Activated CD8-positive, alpha-beta memory T cell treated with anti-CD3 and anti-CD28 coated beads, Interleukin-2, amount 10 ng/mL, durations not matched to agents 7 days and 5 days (primary cell): ENCODE measurements at places on chromosomes 13 and 19. TPM values are rescaled to one million over a fixed set of nuclear protein-coding genes. Genes with fewer than 3 reads are reported as not detected.

- H3K4me1 ChIP-seq: peaks cover 6% of the 10 kb centered on the region
- H3K27me3 ChIP-seq: no peaks in the 10 kb centered on the region
- H3K27ac ChIP-seq: no peak overlapping the region
- DNase-seq: no peak
- H3K4me3 ChIP-seq: no peak overlapping the region
Observed at GRCh38 chr13:28161370-28161769, 23.0 kb downstream of the PAN3 start.

DNA sequence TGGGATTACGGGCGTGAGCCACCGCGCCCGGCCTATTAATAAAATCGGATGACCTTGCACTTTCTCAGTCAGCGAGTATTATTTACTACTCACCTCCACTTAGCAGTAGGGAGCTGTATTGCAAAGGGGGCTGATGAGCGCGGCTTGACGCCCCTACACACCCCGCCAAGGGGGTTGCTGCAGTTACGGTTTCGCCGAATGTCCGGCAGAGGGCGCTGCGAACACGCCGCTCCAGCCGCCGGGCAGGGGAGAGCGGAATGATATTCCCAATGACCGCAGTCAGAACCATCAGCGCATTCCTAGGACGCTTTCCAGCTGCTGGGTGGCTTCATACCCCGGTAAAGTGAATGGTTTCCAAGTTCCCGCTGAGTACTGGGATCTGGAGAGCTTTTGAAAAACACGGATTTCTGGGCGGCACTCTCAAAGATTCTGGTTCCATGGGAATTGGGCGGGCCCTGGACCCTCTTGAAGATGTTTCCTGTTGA lies 30.0 kb upstream of the TPT1 start:
- H3K4me3 ChIP-seq: no peak overlapping the region
- H3K27ac ChIP-seq: no peak overlapping the region
- peaks cover 35% of the 10 kb centered on the region for H3K4me1 ChIP-seq
- peak; percentile 55 for DNase-seq

- H3K4me1 ChIP-seq: peaks cover 35% of the 10 kb centered on the region
- H3K4me3 ChIP-seq: no peak overlapping the region
- DNase-seq: no peak
- H3K27ac ChIP-seq: no peak overlapping the region
Observed at GRCh38 chr19:45879055-45879454, 6.9 kb downstream of the IRF2BP1 start.

- H3K27ac ChIP-seq: peak overlapping the region; percentile 83
- H3K4me3 ChIP-seq: peak overlapping the region; percentile 9
- no peaks in the 10 kb centered on the region for H3K27me3 ChIP-seq
- DNase-seq: peak; percentile 76
- H3K36me3 ChIP-seq: peaks cover 9% of the 10 kb centered on the region
Observed at GRCh38 chr13:95185851-95186250, 115.4 kb downstream of the ABCC4 start.

The FPR3 gene
- total RNA-seq: not detected

- H3K36me3 ChIP-seq: peaks cover 1% of the 10 kb centered on the region
- DNase-seq: no peak
- peaks cover 45% of the 10 kb centered on the region for H3K27me3 ChIP-seq
- peaks cover 10% of the 10 kb centered on the region for H3K4me1 ChIP-seq
Observed at GRCh38 chr19:384799-385169, 24.2 kb downstream of the C2CD4C start.

The DLEU7 gene
- total RNA-seq: not detected

The KANK3 gene
- total RNA-seq: 3.7 TPM

- no peaks in the 10 kb centered on the region for H3K27me3 ChIP-seq
- H3K27ac ChIP-seq: no peak overlapping the region
- no peaks in the 10 kb centered on the region for H3K36me3 ChIP-seq
- no peaks in the 10 kb centered on the region for H3K4me1 ChIP-seq
- no peak for DNase-seq
Observed at GRCh38 chr19:19056636-19057275, 7.0 kb upstream of the SLC25A42 start.

DNA sequence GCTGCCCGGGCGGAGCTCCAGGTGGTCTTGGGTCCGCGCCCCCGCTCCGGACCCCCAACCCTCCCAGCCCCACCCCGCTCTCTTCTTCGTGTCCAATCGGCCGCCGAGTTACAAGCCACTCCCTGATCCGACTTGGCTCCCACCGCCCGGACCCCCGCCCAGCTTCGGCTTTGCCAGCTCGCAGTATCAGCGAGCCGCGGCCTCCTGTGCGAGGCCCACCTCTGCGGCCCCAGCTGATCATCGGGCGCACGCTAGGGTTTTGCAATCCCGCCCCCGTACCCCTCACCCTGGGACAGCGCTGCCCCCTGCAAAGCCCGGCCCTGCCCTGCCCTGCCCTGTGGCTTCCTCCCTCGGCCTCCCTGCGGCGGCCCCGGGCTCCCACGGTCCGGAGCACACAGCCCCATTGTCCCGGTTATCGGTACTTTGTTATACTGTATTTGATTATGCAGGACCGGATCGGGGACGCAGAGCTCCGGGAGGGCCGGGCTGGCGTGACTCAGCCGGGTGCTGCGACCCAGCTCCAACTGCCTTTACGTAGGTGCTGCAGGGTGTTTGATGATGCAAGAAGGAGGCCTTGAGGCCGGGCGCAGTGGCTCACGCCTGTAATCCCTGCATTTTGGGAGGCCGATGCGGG lies 598 bp upstream of the LPAR2 start:
- peak; percentile 62 for DNase-seq
- peak overlapping the region; percentile 94 for H3K4me3 ChIP-seq
- peaks cover 38% of the 10 kb centered on the region for H3K36me3 ChIP-seq
- H3K27ac ChIP-seq: peak overlapping the region; percentile 82

DNA sequence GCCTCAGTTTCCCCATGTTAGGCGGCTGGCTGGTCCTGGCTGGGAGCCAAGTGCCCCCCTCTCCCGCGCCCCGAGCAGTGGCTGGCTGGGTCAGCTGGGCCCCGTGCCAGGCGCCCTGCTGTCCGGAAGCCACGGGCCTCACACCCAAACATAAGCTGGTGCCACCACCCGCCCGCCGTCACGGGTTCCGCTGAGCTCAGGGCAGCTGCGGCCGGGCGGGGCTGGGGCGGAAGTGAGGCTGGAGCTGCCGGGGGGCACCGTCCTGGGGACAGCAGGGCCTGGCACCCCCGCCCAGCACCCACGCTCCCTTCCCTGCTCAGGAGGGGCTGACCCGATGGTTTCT lies 19.3 kb downstream of the HCN2 start:
- DNase-seq: no peak
- peaks cover 1% of the 10 kb centered on the region for H3K36me3 ChIP-seq
- no peak overlapping the region for H3K4me3 ChIP-seq
- H3K27ac ChIP-seq: no peak overlapping the region

The FBL gene
- total RNA-seq: 453 TPM

The TEX101 gene
- not detected for total RNA-seq

DNA sequence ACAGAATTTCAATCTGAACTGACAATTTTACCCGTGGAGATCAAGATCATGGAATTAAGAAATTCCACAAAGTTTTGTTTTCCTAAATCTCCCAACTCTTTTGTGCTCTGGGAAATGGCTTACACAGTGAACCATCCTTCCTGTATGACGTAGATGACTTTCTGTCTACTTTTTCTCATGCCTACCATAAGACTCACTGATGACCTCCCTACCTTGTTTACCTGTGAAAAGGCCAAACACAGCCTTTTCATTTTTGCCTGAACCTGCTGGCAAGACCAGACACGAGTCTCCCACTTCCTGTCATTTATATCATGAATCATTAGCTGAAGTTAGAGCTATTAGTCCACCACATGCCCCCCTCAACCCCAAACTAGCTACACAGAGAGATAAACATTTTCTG lies 4.6 kb upstream of the KBTBD6 start:
- H3K27ac ChIP-seq: no peak overlapping the region
- peaks cover 28% of the 10 kb centered on the region for H3K4me1 ChIP-seq
- H3K27me3 ChIP-seq: no peaks in the 10 kb centered on the region
- no peak for DNase-seq
- peaks cover 3% of the 10 kb centered on the region for H3K36me3 ChIP-seq

DNA sequence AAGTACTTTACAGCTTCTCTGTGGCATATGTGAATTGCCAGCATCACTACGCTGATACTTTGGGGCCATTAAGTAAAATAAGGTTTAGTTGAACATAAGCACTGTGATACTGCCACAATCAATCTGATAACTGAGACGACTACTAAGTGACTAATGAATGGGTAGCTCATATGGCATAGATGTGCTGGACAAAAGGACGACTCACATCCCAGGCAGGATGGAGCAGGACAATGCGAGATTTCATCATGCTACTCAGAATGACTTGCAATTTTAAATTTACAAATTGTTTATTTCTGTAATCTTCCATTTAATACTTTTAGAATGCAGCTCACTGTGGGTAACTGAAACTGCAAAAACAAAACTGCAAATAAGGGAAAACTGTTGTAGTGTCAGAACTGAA lies 13.6 kb downstream of the CCDC122 start:
- H3K27me3 ChIP-seq: no peaks in the 10 kb centered on the region
- H3K36me3 ChIP-seq: no peaks in the 10 kb centered on the region
- DNase-seq: no peak
- H3K27ac ChIP-seq: no peak overlapping the region

GRCh38 chr13:98542568-98543377 lies 34.1 kb downstream of the STK24 start:
- H3K27me3 ChIP-seq: no peaks in the 10 kb centered on the region
- peak overlapping the region; percentile 16 for H3K27ac ChIP-seq
- peak overlapping the region; percentile 23 for H3K4me3 ChIP-seq
- DNase-seq: no peak
- H3K4me1 ChIP-seq: peaks cover 63% of the 10 kb centered on the region

The FRY gene
- total RNA-seq: 1.2 TPM

DNA sequence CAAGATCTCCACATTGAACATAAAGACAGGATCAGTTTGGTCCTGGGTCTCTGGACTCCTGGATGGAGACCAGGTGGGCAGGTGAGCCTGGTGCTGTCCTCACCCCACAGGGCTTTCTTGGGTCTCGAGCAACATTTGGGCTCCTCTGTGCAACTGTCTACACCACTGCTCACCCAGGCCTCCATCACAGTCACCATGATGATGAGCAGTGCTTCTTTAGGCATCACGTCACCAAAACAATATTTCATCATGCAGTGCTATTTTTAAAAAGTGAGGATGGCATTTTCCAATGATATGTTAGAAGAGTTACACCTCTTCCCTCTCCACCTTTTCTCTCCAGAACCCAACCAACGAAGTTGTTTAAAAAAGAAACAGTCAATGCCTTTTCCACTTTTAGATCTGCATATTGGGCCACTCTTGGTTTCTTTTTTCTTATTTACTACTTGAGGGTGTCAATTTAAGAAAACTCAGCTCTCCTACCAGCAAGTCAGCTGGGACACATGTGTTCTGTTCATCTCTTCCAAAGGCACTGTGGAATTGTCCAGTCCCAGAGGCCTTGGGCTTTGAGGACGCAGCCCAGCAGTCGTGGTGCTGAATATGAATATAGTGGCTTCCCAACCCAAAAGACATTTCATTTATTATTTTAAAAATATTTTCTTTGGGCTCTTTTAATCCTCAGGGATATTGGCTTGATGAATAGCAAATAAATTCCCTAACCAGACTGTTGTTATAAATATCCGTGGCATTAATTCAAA lies 405.7 kb downstream of the KCNRG start:
- no peak overlapping the region for H3K4me3 ChIP-seq
- H3K27me3 ChIP-seq: peaks cover 3% of the 10 kb centered on the region
- H3K4me1 ChIP-seq: peaks cover 20% of the 10 kb centered on the region

The FFAR1 gene
- total RNA-seq: not detected

GRCh38 chr13:48574041-48574796 lies 41.3 kb upstream of the RCBTB2 start:
- no peak for DNase-seq
- peaks cover 4% of the 10 kb centered on the region for H3K27me3 ChIP-seq
- H3K4me1 ChIP-seq: peaks cover 59% of the 10 kb centered on the region
- H3K4me3 ChIP-seq: no peak overlapping the region
- peaks cover 19% of the 10 kb centered on the region for H3K36me3 ChIP-seq
- H3K27ac ChIP-seq: peak overlapping the region; percentile 47

DNA sequence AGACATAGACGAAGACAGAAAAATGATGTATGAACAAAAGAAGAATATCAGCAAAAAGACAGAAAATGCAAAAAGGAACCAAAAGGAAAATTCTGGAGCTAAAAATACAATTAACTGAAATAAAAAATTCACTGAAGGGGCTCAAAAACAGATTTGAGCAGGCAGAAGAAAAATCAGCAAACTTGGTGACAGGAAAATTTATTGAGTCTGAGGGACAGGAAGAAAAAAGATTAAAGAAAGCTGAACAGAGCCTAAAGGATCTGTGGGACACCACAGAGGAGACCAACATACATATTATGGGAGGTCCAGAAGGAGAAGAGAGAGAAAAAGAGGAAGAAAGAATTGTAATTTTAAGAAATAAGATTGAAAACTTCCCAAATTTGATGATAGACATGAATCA lies 7.4 kb upstream of the LSR start:
- H3K27ac ChIP-seq: no peak overlapping the region
- H3K4me3 ChIP-seq: no peak overlapping the region
- H3K36me3 ChIP-seq: peaks cover 34% of the 10 kb centered on the region

The CERS4 gene
- total RNA-seq: 20.3 TPM

- no peak overlapping the region for H3K4me3 ChIP-seq
- no peaks in the 10 kb centered on the region for H3K4me1 ChIP-seq
- H3K27ac ChIP-seq: no peak overlapping the region
- no peaks in the 10 kb centered on the region for H3K27me3 ChIP-seq
- no peaks in the 10 kb centered on the region for H3K36me3 ChIP-seq
Observed at GRCh38 chr13:80778297-80778696, 437.4 kb upstream of the SPRY2 start.

The NAPA gene
- total RNA-seq: 124 TPM

The POU4F1 gene
- total RNA-seq: 0.18 TPM
